ENCODE measurements at places on chromosomes 12 and 14. TPM values are rescaled to one million over a fixed set of nuclear protein-coding genes. Genes with fewer than 3 reads are reported as not detected.

The HECTD1 gene
- 240 TPM for total RNA-seq

The MYL2 gene
- not detected for total RNA-seq

The GZMB gene
- total RNA-seq = not detected

The CBX5 gene
- total RNA-seq = 37.6 TPM

The GLIPR1L1 gene
- not detected for total RNA-seq

The CACNA2D4 gene
- 0.72 TPM for total RNA-seq

The C12orf54 gene
- not detected for total RNA-seq

The CDH24 gene
- 3.3 TPM for total RNA-seq

The TULP3 gene
- 43.4 TPM for total RNA-seq

The GUCY2C gene
- total RNA-seq = not detected

The ARMH4 gene
- 14.1 TPM for total RNA-seq

The TMTC1 gene
- total RNA-seq = 69.2 TPM

The RDH16 gene
- under 0.01 TPM for total RNA-seq

The KRT72 gene
- not detected for total RNA-seq

The C12orf76 gene
- 9.4 TPM for total RNA-seq

The RERG gene
- not detected for total RNA-seq

All from osteoblast (primary cell).